ENCODE measurements at places on chromosomes 1 and 21.
A peak's percentile ranks its signal among the peaks of the same experiment; 100 is the strongest.

- peak; percentile 17 for DNase-seq
Measured at GRCh38 chr1:12275370-12275769, 45.5 kb downstream of the VPS13D start.

DNA sequence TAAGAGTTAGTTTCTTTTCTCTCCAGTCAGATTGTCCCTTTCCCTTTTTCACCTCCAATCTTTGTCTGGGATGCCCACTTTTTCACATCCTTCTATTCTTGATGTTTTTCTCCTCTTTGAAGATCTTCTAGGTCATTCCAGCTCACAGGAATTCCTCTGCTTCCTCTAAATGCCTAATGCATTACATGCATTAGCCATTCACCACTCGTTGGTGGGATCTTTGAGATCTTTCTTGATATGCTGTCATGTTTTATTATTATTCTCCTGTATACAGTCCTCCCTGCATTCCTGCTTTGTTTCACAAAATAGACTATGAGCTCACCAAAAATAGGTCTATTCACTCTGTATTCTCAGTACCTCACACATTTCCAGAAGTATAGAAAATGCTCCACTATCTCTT is 129.0 kb downstream of the LYPLAL1 start:
- DNase-seq = no peak

GRCh38 chr1:65525266-65526048 is 105.0 kb downstream of the LEPR start:
- no peak for DNase-seq

- no peak for DNase-seq
Measured at GRCh38 chr1:180026556-180026955, 71.9 kb downstream of the CEP350 start.

- DNase-seq = no peak
Measured at GRCh38 chr1:83693427-83694126, 305.4 kb downstream of the TTLL7 start.

- no peak for DNase-seq
Measured at GRCh38 chr1:221892301-221892830, 150.5 kb upstream of the DUSP10 start.

DNA sequence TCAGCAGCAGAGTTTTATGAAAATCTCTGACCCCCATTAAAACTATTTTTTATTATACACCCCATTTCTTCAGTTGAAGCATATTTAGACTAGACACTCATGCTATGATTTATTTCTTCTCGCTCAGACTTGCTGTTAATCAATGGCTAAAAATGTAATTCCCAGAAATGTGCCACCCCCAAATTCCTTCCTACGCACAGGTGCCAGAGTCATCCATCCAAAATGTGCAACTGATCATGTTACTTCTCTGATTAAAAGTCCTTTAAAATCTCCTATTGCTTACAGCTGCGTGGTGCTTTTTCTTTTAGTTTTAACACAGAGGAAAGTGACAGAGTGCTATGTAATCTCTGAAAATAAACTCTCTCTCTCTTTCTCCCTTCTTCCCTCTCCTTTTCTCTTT is 954.4 kb downstream of the NCAM2 start:
- DNase-seq = no peak

DNA sequence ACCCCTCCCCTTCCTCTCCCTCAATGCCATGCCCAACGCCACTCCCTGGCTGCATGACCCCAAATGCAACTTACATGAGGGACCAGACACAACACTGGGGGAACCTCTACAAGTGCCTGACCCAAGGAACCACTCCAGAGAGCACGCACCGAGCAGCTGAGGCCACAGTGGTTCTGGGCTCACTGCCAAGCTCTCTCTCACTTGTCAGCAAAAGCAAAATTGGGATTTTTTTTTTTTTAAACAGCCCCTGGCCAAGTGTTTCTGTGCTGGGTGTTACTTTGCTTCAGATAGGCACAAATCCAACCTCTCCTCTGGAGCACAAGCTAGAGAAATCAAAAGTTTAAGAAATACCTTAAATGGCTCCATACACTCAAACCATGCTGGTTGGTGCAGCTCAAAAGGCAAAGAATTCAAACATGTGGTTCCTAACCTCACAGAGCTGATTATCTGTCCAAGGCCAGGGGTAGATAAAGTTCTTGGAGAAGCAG is 363.0 kb downstream of the SETD4 start:
- no peak for DNase-seq

DNA sequence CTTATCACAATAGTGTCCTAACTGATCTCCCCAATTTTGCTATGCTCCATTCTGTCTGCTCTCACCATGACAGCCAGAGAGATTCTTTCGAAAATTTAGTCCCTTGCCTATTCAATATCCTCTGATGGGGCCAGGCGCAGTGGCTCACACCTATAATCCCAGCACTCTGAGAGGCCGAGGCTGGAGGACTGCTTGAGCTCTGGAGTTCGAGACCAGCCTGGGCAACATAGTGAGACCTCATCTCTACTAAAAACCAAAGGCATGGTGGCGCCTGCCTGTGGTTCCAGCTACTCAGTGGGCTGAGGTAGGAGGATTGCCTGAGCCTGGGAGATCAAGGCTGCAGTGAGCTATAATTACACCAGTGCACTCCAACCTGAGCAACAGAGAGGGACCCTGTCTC is 16.1 kb upstream of the PDZK1IP1 start:
- no peak for DNase-seq

DNA sequence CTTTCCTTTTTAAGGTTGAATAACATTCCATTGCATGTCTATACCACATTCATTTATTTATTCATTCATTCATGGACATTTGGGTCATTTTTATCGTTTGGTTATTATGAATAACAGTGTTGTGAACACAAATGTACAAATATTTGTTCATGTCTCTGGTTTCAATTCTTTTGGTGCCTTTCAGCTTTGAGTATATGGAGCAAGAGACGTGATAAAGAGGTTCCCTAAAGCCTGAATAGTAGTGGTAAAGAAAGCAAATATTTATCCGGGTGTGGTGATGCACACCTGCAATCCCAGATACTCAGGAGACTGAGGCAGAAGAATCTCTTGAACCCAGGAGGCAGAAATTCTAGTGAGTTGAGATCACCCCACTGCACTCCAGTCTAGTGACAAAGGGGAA is 5.3 kb upstream of the RLF start:
- no peak for DNase-seq

GRCh38 chr1:225845571-225846259 is 35.8 kb downstream of the EPHX1 start:
- peak; percentile 19 for DNase-seq

- no peak for DNase-seq
Measured at GRCh38 chr1:229224308-229224707, 46.6 kb upstream of the RAB4A start.

All from stimulated activated naive CD4-positive, alpha-beta T cell treated with Interleukin-2 at 50 U/mL for 16 hours (primary cell).